ENCODE measurements at places on chromosomes 16 and 17.

DNA sequence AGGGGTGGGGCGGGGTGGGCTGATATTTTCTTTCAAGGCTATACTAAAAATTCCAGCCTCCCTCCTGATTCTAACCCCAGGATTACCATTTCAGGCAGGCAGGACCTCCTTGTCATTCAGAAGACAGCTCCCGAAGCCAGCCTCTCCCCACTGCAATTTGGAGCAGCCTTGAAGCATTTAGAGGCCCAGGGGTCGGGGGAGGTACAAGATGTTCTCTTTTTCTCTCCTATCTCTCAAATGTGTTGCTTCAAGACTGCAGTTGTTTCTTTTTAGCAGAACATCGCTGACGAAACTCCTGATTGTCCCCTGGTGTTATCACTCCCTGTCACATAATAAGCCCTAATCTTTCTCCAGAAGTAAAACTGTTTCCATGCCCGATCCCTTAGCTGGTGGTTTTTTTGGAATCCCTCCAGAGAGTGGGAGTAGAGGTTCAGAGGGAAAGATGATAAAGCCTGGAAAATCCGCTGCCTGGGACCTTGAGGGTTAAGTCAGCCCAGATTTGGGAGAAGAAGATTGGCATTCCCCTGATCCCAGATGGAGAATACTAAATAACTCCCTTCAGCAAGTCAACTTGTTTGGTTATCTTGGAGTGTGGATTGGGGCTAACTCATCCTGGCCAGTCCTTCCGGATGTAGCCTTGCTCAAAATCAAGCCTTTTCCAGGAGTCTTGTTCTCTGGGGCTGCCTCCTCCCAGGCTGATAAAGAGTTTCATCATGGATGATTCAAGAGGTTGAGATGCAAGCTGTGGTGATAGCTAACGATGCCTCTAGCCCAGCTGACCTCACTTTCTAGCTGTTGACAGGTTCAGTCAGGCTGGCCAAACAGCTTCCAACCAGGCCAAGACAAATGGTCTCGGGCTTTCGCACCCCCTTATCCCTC lies 71.3 kb downstream of the SOX9 start:
- no peak for DNase-seq

- no peak for DNase-seq
Observed at GRCh38 chr16:66614161-66614802, 9.8 kb downstream of the CMTM3 start.

- DNase-seq: no peak
Observed at GRCh38 chr16:82252582-82252981, 82.6 kb upstream of the MPHOSPH6 start.

DNA sequence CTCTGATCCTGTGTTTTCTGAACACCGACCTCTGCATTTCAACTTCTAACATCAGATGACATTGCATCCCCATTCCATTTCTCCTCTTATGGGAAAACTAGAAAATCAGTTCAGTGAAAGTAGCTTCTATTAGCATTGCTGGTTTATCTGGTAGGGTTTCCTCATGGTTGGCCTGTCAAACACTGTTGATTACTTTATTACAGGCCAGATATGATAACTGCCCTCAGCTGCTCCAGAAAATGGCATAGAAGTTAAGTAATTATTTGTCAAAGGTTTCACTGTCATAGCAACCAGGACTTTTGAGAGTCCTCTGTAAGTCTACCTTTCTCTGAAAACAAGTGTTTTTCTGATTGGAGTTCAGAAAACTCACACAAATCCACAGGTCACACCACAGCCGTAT lies 3.0 kb downstream of the GFOD2 start:
- DNase-seq: no peak

DNA sequence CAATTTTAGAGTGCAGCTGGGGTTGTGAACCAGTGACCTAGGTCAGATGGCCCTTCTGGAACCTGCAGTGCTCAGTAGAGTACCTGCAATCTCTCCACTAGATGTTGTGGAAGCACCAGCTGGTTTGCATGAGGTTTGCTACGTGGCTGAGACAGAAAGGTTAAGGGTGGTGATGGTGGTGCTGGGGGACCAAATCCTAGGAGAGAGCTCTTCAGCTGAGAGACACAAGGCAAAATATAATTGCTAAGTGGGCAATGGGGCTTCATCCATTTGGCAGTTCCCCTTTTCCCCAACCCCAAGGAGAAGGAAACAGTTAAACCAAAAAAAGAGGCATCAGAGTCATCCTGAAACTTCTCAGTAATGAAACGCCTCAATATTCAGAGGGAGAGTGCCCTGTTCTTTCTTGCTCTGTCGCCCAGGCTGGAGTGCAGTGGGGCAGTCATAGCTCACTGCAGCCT lies 13.9 kb downstream of the ITPRIPL2 start:
- no peak for DNase-seq

- peak; percentile 99 for DNase-seq
Observed at GRCh38 chr17:48816774-48817590, at the start of gene TTLL6. TTLL6 (minus strand) TSS chr17:48817229; CDS start chr17:48817072, 157 bp downstream.

GRCh38 chr16:67516296-67517154 lies 12.1 kb upstream of the RIPOR1 start:
- no peak for DNase-seq

DNA sequence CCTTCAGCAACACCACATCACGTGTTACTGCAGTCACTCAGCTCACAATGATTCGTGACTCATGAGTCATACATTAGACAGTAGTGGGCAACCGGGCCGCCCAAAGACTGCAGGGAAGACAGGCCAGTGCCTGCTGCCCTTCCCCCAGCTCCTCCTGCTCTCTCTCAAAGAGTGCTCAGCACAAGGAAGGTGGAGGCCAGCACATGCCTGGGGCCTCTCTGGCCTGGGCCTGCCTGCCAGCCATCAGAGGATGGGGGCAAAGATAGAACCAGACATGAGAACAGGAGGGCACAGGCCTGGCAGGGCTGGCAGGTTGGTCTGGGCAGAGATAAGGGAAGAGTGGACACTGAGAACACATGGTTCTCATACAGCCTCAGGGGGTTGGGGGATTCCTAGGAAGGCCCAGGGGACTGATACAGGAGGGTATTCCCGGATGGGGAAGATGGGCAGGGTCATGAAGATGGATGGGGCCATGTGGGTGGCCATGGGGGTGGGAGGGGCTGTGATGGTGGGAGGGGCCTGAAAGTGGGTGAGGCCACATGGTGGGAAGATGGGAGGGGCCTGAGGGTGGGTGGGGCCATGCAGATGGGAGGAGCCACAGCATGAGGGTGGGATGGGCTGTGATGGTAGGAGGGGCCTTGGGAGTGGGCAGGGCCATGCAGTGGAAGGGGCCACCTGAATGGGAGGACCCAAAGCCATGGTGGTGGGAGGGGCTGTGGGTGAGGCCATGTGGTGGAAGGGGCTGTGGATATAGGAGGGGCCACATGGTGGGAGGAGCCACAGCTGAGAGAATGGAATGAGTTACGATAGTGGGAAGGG lies 29.0 kb downstream of the KATNB1 start:
- DNase-seq: no peak

GRCh38 chr17:19730843-19731242 lies 14.5 kb upstream of the SLC47A2 start:
- DNase-seq: no peak

DNA sequence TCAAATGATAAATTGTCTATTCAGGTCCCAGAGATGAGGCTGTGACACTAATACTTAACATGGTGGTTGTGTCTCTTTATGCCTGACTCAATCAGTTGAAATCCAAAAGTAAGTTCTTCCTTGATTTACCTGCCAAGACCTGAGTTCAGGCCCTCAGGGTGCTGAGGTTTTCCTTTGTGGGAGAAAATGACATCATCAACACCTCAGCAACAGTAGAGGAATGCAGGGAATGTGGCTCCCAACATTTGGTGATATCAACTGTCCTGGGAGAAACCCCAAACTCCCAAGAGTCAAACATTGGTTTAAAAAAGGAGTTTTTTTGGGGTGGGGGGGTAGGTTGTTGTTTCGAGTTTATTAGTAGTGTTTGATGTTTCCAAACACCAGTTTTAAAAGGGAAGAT lies 14.7 kb downstream of the RNF43 start:
- DNase-seq: no peak

- DNase-seq: no peak
Observed at GRCh38 chr16:14315683-14316320, 244.7 kb downstream of the MRTFB start.

GRCh38 chr17:70204431-70204830 lies 35.1 kb downstream of the KCNJ2 start:
- no peak for DNase-seq

DNA sequence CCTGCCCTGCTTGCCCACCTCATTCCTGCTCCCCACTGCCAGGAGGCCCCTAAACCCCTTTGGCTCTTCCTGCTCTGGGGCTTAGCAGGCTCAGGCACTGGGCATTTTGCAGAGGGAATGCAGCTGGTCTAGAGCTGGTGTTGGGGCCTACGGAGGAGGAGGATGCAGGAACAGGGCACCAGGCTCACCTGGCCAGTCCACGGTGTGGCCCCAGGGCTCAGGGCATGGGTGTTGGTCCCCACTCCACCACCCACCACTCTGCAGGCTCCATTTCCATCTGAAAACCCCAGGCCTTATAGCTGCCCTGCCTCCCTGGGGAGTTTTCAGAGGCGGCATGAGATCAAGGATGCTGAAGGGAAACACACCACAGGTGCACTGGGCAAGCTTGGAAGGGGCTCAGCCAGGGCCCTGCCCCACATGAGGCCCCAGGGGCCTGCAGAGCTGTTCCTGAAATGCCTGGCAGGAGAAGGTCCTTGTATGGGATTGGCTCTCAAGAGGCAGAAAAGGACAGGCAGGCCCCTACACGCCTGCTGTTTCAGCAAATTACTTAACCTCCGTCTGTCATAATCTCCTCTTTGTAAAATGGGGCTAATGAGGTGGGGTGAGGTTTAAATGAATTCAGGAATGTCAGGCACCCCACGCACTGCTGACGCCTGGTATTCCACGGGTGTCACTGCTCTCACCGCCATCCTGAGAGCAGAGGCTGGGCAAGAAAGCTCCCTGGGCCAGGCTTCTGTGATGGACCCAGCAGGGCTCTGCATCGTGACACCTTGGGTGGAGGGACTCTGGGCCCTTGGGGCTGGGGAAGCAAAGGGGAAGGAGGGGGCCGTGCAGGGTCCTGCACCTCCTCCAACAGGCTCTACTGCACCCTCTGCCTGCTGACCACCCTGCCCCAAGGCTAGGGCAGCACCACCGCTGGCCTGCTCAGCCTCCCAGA lies 9.3 kb downstream of the SLC47A2 start:
- peak; percentile 14 for DNase-seq

- DNase-seq: peak; percentile 71
Observed at GRCh38 chr17:44779211-44780025, 20.6 kb downstream of the ADAM11 start.

DNA sequence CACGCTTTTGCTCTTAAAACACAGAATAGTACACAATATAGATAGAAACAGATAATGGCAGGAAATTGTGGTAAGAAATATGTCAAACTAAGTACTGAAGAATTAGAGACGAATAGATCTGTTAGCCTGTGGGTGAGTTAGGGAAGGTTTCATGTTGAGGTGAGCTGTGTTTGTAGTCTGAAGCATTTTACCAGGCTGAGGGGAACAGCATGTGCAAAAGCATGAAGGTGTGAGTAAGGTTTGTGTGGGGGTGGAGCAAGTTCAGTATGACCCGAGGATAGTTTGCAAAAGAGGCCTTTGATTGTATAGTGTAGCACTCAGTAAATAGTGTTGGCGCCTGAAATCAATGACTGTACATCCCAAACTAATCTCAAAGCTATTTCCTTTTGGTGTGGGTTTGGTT lies 13.8 kb downstream of the IGSF6 start:
- no peak for DNase-seq

- no peak for DNase-seq
Observed at GRCh38 chr17:15512071-15512709, 44.8 kb upstream of the CDRT4 start.

Measured in NCI-H2081 (cell line).